Stimulated activated CD4-positive, alpha-beta T cell treated with anti-CD3 and anti-CD28 coated beads, Interleukin-12 subunit alpha, Interleukin-12 subunit beta, amount 100 ng/mL, for 4 hours (primary cell): ENCODE measurements at places on chromosomes 13 and 19.

- DNase-seq = no peak
These were observed 125.8 kb upstream of the STARD13 start for GRCh38 chr13:33411312-33411711.

- DNase-seq = no peak
These were observed 244.4 kb upstream of the SLITRK1 start for GRCh38 chr13:84126671-84127171.

GRCh38 chr19:35692010-35692409 lies 12.3 kb upstream of the ZBTB32 start:
- DNase-seq = no peak

DNA sequence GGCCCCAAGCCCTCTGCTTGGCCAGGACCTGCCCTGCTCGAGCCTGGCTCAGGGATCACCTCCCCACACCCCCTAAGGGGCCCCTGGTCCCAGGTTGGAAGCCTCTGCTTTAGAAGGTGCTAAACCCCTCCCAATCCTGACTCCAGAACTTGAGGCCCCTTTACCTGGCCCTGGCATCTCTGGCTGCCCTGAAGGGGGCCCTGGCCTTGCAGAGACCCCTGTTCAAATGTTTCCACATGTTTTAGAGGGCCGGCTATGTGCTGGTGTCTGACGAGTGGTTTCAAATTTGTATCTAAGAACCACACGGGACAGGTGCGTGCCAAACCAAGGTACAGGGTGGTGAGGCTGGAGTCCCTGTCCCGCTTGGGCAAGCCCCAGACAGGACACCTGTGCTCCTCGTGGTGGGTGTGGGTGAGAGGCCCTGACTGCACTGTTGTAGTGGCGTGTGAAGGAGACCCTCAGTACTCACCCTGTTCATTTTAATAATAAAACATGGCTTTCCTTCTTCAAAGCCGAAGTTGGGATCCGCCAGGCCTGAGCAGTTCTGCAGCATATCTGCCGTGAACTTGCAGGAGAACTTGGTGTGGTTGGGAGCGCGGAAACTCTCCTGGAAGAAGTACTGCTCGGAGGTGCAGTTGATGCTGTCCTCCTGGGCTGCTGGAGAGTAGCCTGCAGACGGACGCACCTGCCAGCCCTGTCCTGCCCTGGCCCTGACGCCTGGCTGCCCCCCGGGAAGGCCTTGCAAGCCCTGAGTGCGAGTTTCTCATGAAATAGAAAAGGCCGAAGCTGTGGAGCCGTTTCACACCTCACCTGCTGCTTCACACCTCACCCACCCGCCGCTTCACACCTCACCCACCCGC lies 5.4 kb downstream of the ATP4B start:
- no peak for DNase-seq

- no peak for DNase-seq
These were observed 1.6 kb downstream of the SERTAD3 start for GRCh38 chr19:40442328-40443130.

- no peak for DNase-seq
These were observed 34.1 kb downstream of the TMEM255B start for GRCh38 chr13:113792886-113793717.
